C1 segment of cervical spinal cord (tissue), 14 donors: ENCODE measurements at places on chromosomes 5 and 9.

GRCh38 chr5:66440202-66440680 is 156.0 kb upstream of the MAST4 start:
- DNase-seq, result no peak

- DNase-seq, result no peak
Observed at GRCh38 chr5:81313686-81314085, 12.3 kb downstream of the ZCCHC9 start.

DNA sequence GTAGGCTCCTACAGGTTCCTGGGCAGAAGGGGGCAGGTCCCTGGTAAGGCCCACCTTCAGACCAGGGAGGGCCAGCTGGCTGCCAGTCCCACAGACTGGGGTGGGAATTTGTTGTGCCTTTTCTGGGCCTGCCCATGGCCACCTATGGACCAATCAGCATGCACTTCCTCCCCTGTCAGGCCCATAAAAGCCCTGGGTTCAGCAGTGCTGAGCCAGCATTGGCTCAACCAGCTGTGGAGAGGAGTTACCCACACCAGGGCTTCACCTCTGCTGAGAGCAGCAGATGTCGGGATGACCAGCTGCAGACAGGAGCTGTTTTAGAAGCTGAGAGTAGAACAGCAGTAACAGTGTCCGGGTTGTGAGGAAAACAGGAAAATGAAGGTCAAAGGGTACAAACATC is 373.4 kb upstream of the ACO1 start:
- no peak for DNase-seq

DNA sequence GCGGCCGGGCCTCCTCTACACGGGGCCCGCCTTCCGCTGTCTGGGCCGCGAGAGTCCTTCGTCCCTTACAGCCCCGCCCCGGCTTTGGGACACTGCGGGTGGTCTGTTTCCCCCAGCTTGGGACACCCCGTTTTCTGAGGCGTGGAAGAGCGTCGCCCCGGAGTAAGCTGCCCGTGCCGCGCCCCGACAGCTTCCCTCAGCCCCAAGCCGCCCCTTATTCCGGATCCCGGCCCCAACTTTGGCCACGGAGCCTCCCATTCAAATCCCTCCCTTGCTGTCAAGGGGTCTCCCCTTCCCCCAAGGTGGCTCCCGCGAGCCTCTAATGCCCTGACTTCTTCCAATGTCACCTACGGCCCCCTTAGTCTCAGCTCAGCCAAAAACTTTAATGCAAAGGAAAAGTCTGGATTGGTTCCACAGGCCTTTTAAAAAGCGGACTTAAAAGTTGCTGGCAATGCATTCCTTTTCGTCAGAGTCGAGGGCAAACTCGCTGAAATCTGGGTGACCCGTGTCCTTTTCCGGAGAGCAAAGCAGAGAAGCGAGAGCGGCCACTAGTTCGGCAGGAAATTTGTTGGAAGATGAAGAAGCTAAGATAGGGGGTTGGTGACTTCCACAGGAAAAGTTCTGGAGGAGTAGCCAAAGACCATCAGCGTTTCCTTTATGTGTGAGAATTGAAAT is 19.8 kb downstream of the EXOSC2 start:
- DNase-seq, result no peak

GRCh38 chr5:149298163-149298562 is 26.5 kb downstream of the AFAP1L1 start:
- no peak for DNase-seq

GRCh38 chr5:155728146-155728856 is 598.7 kb upstream of the SGCD start:
- DNase-seq, result peak; percentile 39

GRCh38 chr9:15420796-15421195 is 1.9 kb upstream of the SNAPC3 start:
- DNase-seq, result no peak

DNA sequence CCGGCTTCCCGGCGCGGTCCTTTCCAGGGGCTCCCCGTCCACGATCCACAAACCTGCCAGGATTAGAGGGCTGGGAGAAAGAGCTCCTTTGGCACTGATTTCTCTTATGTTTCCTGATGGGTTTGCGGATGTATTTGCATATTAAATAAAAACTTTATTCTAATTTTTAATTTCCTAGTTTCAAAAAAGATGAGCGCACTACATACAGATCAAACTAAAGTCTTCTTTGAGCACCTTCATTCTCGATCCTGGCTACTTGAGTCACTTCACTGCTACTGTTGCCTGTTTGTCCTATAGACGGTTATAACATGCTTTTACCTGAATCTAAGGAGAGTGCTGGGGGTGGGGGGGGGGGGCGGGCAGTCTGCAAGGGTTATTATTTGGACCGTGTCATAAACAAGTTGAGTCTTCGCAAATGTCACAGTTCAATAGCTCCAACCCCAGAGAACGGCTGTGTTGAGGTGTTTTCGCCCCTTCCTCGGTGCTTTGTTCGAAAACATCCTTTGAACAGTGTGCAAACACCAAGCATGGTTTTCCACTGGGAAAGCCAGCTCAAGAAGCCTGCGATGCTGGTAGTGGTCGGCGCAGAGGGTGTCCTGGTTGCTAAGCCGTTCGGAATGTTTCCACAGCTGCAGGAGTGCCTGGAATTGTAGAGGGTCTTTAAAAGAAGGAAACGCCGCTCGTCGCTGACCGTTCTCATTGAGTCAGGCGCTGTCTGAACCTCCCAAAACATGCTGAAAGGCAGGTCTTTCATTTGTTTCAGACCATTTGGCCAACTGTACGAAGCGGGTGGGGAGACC is 1.1 kb upstream of the STK10 start:
- DNase-seq, result no peak
